ENCODE measurements at places on chromosomes 3 and 15.

DNA sequence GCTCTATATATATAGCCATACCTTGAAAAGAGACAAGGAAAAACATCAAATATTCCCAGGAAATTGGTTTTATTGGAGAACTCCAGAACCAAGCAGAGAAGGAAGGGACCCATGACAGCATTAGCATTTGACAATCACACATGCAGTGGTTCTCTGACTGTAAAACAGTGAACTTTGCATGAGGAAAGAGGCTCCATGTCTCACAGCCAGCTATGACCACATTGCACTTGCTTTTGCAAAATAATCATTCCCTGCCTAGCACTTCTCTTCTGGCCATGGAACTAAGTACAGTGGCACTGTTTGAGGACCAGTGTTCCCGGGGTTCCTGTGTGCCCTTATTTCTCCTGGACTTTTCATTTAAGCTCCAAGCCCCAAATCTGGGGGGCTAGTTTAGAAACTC, 85.5 kb downstream of the TGFBR2 start:
- DNase-seq: no peak

GRCh38 chr15:60414016-60414682, 16.4 kb upstream of the ANXA2 start:
- DNase-seq: no peak

DNA sequence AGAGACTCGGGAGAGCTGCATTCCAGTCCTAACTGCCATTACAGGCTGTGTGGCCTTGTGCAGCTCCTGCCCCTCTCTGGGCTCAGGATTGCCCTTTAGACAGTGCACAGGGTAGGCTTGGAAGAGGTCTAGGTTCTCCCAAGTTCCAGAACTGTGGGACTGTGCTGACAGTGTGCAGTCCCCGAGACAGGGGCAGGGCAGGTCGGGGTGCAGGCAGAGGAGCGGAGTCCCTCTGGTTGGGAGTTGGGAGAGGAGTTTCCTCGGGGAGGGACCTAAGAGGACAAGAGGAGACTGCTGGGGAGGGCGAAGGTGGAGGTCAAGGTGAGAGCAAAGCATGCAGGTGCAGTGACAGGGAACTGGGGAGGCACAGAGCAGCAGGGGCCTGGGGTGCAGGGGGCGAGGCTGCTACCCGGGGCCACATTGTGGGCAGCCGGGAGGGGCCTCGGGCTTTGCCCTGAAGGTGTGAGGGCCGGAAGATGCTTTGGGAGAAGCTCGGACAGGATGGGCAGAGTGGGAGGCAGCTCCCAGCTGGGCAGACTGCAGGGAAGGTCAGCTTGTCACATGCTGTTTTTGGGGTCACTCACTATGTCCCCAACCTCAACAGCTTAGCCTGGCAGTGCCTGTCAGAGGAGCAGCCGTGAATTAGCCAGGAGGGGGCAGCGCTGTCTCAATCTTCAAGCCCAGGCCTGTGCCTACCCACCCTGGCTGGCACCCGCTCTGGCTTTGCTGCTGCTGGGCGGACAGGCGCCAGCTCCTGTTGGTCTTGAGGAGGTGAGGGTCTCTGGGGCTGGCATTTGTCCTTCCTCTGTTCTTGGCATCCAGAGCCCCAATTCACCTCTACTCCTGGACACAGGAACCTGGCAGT, 15.4 kb upstream of the CSPG4 start:
- peak; percentile 86 for DNase-seq

- DNase-seq: no peak
Measured at GRCh38 chr3:160739079-160739478, 17.0 kb upstream of the PPM1L start.

- no peak for DNase-seq
Measured at GRCh38 chr3:188749010-188749617, 422.7 kb upstream of the TPRG1 start.

GRCh38 chr15:33710748-33711147, 257.5 kb upstream of the CHRM5 start:
- no peak for DNase-seq

DNA sequence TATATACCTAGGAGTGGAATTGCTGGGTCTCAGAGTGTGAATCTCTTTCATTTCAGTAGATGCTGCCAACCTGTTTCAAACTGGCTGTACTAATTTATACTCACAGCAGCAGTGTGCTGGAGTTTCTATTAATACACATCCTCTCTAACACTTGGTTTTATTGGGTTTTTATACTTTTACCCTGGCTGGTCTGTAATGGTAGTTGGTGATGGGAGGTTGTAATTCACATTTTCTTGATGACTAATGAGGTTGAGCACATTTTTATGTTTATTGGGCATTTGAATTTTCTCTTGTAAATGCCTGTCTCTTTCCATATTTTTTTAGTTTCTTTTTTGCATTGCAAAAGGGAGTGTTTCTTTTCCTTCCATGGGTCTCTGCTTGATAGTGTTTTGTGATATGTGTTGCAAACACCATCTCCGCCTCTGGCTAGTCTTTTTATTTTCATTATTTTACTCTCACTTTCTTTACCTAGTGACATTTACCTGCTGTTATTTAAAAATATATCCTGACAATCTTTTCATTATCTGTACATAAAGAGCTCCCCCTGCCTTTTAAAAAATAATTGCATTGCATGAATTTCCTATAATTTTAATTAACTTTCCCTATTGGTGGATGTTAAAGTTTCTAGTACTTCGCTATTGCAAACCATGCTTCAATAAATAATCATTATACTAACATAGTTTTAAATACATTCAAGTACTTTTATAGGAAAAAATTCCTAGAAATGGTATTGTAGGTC, 49.0 kb upstream of the GCNT3 start:
- no peak for DNase-seq

GRCh38 chr15:33188641-33189257, 5.8 kb downstream of the FMN1 start:
- DNase-seq: no peak

DNA sequence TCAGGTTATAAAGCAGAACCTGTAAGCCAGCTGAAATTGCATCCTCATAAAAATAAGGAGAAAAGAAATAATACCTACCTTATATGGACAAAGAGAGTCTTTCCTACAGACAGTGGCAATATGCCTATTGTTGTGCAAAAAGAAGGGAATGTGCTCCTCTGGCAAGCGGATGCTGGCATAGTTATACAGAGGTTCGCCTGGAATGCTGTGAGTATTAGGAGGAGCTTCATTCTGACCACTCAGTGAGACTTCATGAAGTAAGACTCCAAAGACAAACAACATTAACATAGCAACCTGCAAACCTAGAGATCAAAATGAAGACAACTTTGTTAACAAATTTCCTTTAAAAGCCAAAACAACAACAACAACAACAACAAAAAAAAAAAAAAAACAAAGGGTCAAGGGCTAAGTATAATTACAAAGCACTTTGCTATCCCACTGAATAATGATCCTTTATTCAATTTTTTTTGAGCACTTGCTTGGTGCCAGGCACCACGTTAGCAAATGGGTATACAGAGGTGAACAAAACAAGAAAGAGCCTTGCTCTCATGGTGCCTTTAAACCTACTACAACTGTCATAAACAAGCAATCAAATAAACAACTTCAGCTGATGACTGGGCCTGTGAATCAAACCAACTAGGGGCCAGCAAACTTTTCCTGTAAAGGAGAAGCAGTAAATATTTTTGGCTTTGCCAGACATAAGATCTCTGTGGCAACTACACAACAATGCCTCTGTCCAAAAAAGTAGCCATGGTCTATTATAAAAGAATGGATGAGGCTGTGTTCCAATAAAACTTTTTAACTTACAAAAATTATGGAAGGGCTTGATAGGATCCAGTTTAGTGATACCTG, 3.7 kb downstream of the EOGT start:
- DNase-seq: no peak

DNA sequence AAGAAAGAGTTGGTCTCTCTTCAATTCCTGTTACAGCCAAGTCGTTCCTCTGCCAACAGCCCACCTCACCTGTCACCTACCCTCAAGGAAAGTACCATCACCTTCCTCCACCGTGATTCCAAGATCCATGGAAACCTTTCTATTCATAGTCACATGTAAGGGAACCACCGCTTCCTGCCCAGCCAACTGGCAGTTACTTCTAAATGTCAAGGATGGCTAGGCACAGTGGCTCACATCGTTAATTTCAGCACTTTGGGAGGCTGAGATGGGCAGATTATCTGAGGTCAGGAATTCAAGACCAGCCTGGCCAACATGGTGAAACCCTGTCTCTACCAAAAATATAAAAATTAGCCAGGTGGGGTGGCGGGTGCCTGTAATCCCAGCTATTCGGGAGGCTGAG, 82.8 kb downstream of the FOXP1 start:
- DNase-seq: no peak

Measured in HuH-7.5 (cell line).